HCEC 1CT (cell line): ENCODE measurements at places on chromosomes 2 and 18.

DNA sequence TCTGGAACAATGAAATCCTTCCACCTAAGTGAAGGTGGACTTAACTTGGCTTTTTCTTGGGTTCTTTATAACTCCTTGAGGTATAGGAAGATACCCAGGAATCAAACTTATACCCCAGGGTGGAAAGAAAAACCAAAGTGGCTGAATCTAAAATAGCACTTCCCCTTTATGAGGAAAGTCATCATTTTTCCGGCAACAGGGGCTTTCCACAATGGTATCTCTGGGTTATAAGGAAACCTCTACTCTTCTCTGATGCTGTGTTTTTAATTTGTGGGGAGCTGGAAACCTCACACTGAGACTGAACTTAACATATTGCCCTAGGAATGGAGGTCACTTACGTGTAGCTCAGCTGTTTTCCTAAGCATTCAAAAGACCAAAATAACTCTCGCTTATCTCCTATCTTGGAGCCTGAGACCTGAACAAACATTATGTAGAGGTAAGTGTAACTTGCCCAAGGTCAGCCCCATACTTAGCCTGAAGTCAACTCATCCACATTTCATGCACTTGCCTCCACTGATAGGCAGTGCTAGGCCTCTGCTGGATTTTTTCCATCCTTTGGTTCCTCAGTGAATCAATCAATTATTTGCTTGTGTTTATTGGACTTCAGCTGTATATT, 117.9 kb downstream of the SETBP1 start:
- DNase-seq = no peak

GRCh38 chr2:102736110-102736409, 25.8 kb upstream of the TMEM182 start:
- no peak for DNase-seq

DNA sequence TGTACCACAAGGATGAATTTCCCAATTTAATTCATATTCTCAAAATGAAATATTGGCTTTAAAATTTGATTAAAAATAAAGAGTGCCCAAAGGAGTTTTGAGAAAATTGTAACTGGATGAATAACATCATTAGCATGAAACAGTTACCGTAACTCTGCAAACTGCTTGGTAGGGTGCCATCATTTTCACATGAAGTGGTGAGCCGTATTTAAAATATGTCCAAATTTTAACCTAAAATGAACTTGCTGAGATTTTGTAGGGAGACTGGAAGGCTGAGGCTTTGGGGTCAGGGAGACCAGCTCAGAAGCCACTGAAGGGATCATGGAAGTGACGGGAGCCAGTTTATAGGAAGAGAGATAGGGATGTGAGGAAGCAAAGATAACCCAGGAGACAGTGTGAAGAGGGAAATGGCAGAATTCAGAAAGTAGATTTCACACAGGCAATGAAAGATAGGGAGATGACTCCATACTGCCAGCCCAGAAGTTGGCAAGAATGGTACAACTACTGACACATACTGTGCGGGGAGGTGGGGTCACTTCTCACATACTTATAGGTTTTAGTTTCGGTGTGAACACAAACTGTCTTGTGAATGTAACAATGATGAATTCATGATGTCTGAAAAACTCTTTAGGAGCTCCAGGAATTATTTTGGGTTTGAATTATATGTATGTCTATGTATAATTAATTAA, 53.8 kb downstream of the EFEMP1 start:
- DNase-seq = peak; percentile 55

GRCh38 chr2:240791821-240792628, 28.0 kb downstream of the KIF1A start:
- no peak for DNase-seq

DNA sequence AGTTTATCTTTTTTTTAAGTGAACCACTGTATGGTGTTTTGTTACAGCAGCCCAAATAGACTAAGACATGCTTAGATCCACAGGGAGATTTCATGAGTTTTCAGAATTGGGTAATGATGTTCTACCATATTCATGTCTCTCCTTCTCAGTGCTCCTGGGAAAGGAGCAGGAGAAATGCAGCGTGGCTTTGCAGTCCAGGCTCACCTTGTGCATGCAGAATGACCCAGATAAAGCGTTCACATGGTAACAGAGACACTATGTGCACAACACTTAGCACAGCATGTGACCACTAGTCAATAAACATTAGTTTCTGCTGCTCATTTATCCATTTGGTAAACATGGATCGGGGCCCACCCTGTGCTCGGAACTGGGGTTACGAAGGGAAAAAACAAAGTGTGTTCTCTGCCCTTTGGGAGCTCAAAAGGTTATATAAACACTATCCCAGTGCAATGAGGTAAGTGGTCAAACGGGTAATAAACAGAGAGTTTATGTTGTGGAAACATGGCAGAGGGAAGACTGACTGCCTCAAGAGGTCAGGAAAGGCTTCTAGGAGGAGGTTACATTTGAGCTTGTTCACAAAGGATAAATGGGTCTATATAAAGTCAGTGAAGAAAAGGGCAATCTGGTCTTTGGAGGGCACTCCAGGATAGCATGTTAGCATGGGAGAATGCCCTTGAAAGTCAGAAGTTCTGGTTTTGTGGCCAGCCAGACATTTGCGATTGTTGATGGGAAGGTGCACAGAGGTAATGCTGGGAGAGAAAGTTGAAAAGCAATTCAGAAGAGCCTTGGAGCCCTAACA, 299.2 kb downstream of the TDRD15 start:
- DNase-seq = no peak

DNA sequence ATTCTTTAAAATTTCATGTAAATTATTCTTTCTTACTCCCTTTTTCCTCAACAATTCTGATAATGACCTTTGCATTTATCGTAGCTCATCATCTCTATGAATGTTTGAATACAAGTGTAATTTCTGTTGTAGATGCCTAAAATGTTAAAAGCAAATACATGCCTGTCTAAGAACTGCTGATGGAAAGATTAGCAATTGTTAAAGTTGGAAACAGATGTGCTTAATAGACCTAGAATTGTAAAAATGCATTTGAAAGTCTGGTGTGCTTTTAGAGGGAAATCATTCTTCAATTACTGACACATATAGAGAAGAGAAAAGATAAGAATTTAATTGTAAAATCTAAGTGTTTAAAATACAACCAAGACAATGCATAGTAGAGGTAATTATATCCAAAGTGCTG, 50.4 kb downstream of the CCDC102B start:
- no peak for DNase-seq

GRCh38 chr2:48043746-48044145, 137.4 kb upstream of the FBXO11 start:
- no peak for DNase-seq

DNA sequence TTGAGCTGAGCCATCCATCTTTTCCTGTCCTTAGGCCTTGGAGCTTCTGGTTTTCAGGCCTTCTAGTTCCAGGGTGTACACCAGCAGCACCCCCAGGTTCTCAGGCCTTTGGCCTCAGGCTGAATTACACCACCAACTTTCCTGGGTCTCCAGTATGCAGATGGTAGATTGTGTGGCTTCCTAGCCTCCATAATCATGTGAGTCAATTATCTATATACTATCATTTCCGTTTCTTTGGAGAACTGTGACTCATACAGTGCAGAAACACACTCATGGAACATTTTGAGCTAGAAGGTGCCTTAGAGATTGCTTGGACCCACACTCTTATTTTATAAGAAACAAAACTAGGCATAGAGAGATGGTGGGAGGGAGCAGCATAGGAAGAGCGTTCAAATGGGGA, 167.4 kb downstream of the NCK2 start:
- DNase-seq = peak; percentile 51

DNA sequence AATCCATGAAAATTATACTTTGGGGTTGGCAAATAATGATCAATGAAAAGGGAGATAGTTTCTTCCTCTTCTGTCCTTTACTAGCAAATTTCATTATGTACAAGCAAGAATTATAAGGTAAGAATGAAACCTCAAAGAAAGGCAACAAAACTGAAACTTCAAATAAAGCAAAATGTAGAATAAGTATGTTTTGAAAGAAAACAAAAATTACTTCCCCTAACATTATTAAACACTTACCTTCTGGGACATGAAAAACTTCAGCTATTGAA, 29.4 kb downstream of the THADA start:
- DNase-seq = no peak

- peak; percentile 30 for DNase-seq
Observed at GRCh38 chr18:55988537-55988936, 400.5 kb upstream of the TCF4 start.

DNA sequence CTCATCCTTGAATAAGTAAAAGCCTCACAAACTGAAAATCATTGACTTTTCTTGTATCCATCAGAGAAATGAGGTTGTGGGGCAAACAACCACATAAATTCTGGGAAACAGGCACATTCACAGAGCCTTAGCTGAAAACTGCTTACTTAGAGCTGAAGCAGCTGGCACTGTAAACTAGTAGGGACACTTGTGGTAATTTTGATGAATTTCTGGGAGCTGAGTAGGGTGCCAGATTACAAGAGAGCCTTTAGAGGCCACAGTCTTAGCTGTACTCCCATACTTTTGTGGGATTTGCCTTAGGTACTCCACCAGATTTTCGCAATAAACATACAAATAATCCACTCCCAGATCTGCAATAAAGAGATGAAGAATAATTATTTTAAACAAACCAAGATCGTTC, 315.2 kb downstream of the TMX3 start:
- no peak for DNase-seq

GRCh38 chr2:166784296-166784946, 103.9 kb upstream of the XIRP2 start:
- DNase-seq = no peak

DNA sequence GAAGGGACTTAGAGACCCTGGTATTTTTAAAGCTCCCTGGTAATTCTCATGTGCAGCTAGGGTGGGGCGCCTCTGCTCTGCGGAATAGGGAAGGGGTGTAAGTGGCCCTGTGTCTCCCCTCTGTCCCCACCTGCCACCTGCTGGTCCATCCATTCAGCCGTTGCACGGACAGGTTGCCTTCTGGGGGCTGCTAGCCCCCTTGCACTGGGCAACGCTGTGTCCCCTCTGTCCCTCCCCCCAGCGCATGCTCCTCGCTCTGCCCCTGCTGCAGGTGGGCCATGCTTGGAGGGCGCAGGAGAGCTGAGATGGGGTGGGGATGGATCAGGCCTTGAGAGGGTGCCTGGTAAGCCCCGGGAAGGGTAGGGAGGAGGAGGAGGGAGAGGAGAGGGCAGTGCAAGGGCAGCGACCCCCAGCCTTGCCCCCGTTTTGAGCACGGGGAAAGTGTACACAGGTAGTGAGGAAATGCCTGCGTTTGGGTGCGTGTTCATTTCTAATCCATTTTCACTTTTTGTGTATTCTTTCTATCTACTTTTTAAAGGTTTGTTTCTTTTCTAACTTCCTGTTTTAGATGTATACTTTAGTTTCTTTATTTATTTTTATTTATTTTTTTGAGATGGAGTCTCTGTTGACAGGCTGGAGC, 23.9 kb downstream of the RRM2 start:
- DNase-seq = no peak

DNA sequence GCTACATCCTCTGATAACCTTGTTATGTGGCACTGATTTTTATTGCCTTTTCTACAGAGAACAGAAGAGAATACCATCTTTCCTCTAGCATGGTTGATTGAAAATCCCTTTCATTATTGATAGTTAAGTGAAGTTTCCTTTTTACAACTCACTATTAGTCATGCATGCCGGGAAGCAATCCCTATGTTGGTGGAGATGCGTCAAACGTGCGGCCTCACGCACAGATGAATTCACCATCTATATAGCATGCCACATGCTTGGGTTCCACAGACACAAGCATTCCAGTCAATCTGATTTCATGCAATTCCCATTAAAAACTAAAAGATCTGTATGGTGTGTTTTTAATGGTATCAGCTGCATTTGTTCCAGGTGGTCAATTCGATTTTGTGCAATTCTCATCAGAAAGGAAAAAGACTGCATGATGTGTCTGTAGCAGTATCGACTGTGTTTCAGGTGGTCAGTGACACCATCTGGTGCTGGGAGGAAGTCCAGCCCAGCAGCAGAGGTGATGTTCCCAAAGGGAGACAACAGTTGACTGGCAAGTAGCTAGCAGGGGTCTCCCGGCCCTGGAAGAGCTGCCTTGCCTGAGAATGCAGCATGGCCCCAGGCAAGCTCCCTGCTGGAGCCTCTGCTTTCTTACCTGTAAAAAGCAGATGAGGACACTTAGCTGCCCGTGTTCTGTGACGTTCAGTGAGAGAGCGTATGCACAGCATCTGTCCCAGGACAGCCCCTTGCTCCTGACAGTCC, 151.3 kb upstream of the NCK2 start:
- no peak for DNase-seq

- DNase-seq = no peak
Observed at GRCh38 chr2:178934571-178934970, 115.4 kb downstream of the CCDC141 start.

GRCh38 chr2:109317471-109318095, 188.6 kb downstream of the SH3RF3 start:
- DNase-seq = peak; percentile 20

GRCh38 chr2:191922736-191923651, 76.1 kb upstream of the CAVIN2 start:
- DNase-seq = no peak

GRCh38 chr2:100957996-100958653, 44.0 kb upstream of the RPL31 start:
- DNase-seq = peak; percentile 68

GRCh38 chr2:14348247-14348646, 284.3 kb upstream of the LRATD1 start:
- no peak for DNase-seq

GRCh38 chr2:36238106-36238505, 117.5 kb upstream of the CRIM1 start:
- no peak for DNase-seq

GRCh38 chr2:230904856-230905447, 20.1 kb downstream of the GPR55 start:
- no peak for DNase-seq

DNA sequence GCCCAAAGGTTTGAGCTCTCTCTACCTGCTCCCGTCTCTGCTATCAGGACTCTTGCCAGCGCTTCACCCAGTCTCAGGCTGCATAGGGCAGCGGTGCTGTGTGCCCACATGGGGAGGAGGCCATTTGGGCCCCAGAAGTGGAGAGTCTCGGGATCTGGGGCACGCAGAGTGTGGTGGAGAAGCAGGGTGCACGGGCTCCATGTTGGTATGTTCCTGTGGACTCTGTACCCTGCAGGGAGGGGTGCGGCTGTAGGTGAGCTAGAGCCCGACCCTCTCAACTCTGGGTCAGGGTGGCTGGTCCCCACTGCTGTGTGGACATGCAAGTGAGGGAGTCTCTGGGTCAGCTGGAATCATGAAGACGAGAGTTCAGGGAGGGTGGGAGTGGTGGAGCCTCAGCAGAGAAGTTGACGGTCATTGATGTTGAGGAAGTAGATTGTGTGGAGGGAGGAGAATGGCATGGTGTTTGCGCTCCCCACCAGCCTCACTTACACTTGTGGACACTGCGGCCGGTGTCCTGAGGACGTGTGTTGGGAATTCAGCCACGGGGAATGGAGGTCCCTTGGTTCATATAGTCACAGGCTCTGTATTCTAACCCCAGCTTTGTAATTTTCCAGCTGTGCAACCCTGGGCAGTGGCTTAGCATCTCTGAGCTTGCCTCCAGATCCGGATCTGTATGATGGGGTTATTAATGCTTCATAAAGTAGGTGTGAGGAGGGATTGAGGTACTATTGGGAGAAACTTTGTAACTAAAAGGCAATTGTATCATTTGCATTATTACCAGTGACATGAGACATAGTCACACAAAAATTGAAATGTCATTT, 840 bp upstream of the PSD4 start:
- no peak for DNase-seq
